ENCODE measurements at places on chromosomes 3 and 15. TPM values are rescaled to one million over a fixed set of nuclear protein-coding genes. Genes with fewer than 3 reads are reported as not detected.

DNA sequence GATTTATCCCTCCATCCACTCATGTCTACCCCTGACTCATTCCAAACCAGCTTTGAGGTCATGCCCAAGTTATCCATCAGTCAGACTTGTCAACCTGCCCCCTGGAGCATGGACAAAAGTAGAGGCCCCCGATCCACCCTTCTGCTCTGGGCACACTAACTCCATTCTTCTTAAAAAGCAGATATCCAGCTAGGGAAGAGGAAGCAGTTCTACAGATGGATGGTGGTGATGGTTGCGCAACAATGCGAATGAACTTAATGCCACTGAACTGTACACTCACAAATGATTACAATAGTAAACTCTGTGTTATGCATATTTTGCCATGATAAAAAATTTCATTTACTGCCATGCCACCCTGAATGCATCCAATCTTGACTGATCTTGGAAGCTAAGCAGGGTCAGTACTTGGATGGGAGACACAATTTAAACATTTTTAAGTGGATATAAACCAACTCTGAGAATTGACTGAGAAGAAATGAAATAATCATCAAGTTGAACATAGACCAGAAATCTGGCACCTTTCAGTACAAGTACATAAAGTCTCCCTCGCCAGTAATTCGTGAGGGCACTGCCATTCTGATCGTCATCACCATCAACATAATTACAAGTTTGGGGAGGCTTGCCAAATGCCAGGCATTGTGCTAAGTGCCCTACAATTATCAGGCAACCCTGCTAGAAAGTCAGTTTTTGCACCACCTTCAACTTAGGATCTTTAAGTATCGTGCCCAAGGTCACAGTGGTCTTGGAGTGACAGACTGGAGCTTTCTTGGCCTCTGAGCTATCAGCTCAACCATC lies 124.8 kb downstream of the ATP10A start:
- H3K27me3 ChIP-seq, result no peaks in the 10 kb centered on the region
- H3K4me3 ChIP-seq, result no peak overlapping the region
- peaks cover 85% of the 10 kb centered on the region for H3K4me1 ChIP-seq
- H3K27ac ChIP-seq, result peak overlapping the region; percentile 84
- peak; percentile 72 for DNase-seq

DNA sequence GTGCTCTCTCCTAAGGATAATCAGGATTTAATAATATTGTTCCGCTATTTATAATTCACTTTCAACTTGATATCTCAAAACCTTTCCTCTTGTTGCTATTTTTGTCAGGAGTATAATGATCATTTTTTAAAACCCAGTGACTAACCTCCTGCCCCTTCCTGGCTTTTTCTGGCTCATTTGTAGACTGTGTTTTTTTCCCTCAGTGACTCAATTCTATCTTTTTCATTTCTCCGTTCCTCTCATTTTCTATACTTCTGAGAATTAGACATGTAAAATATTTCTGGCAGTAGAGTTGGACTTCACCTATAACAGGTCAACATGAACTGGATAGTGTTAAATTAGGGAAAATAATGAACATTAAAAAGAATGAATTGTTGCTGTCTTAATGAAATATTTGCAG lies 490.7 kb downstream of the EDEM1 start:
- no peaks in the 10 kb centered on the region for H3K36me3 ChIP-seq
- H3K4me1 ChIP-seq, result no peaks in the 10 kb centered on the region
- H3K27me3 ChIP-seq, result no peaks in the 10 kb centered on the region
- H3K4me3 ChIP-seq, result no peak overlapping the region

Gene PPP1R14D
- not detected for total RNA-seq

Gene SLC2A2
- total RNA-seq, result not detected

GRCh38 chr3:139671107-139671506 lies 6.7 kb downstream of the NMNAT3 start:
- H3K4me3 ChIP-seq, result no peak overlapping the region
- no peak for DNase-seq
- no peaks in the 10 kb centered on the region for H3K36me3 ChIP-seq
- peaks cover 4% of the 10 kb centered on the region for H3K4me1 ChIP-seq

Gene GPR27
- total RNA-seq, result 2.5 TPM

GRCh38 chr15:38307861-38308641 lies 55.4 kb downstream of the SPRED1 start:
- H3K4me1 ChIP-seq, result peaks cover 3% of the 10 kb centered on the region
- no peak for DNase-seq
- no peak overlapping the region for H3K4me3 ChIP-seq
- H3K27ac ChIP-seq, result no peak overlapping the region
- H3K27me3 ChIP-seq, result no peaks in the 10 kb centered on the region

Gene SLC27A2
- total RNA-seq, result not detected

DNA sequence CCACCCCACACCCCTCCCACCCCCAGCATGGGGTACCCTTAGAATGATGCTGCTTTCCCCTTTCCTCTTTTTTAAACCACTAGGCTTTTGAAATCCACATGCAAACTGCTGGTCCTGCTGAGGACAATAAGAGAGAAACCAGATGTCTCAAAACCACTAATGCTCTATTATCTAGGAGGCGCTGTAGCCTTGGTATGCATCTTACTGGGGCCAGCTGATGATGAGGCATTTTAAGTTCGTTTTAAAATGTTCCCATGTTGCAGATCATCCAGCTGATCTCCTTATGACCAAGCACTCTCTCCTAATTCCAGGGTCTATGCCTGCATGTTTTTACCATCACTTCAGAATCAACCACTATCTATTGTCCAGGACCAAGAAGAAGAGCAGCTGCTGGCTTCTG lies 1.3 kb downstream of the NME9 start:
- peak; percentile 77 for DNase-seq
- no peaks in the 10 kb centered on the region for H3K27me3 ChIP-seq
- H3K36me3 ChIP-seq, result no peaks in the 10 kb centered on the region
- no peak overlapping the region for H3K27ac ChIP-seq

- no peak overlapping the region for H3K4me3 ChIP-seq
- DNase-seq, result no peak
- H3K27me3 ChIP-seq, result no peaks in the 10 kb centered on the region
- H3K36me3 ChIP-seq, result no peaks in the 10 kb centered on the region
- H3K27ac ChIP-seq, result no peak overlapping the region
Observed at GRCh38 chr3:132326251-132326650, 9.0 kb downstream of the ACP3 start.

Gene MB21D2
- total RNA-seq, result 5.4 TPM

Gene GOLGA6A
- not detected for total RNA-seq

Gene IL5RA
- 0.42 TPM for total RNA-seq

Gene SKOR1
- total RNA-seq, result 0.58 TPM

GRCh38 chr15:48001393-48002039 lies 119.3 kb upstream of the SLC24A5 start:
- no peaks in the 10 kb centered on the region for H3K4me1 ChIP-seq
- H3K4me3 ChIP-seq, result no peak overlapping the region
- DNase-seq, result no peak
- no peaks in the 10 kb centered on the region for H3K27me3 ChIP-seq
- no peak overlapping the region for H3K27ac ChIP-seq

GRCh38 chr3:190306026-190306425 lies 16.2 kb downstream of the CLDN1 start:
- no peaks in the 10 kb centered on the region for H3K36me3 ChIP-seq
- H3K4me1 ChIP-seq, result peaks cover 10% of the 10 kb centered on the region
- H3K27ac ChIP-seq, result no peak overlapping the region
- H3K4me3 ChIP-seq, result no peak overlapping the region
- no peaks in the 10 kb centered on the region for H3K27me3 ChIP-seq

Gene ITIH4
- 2.3 TPM for total RNA-seq

DNA sequence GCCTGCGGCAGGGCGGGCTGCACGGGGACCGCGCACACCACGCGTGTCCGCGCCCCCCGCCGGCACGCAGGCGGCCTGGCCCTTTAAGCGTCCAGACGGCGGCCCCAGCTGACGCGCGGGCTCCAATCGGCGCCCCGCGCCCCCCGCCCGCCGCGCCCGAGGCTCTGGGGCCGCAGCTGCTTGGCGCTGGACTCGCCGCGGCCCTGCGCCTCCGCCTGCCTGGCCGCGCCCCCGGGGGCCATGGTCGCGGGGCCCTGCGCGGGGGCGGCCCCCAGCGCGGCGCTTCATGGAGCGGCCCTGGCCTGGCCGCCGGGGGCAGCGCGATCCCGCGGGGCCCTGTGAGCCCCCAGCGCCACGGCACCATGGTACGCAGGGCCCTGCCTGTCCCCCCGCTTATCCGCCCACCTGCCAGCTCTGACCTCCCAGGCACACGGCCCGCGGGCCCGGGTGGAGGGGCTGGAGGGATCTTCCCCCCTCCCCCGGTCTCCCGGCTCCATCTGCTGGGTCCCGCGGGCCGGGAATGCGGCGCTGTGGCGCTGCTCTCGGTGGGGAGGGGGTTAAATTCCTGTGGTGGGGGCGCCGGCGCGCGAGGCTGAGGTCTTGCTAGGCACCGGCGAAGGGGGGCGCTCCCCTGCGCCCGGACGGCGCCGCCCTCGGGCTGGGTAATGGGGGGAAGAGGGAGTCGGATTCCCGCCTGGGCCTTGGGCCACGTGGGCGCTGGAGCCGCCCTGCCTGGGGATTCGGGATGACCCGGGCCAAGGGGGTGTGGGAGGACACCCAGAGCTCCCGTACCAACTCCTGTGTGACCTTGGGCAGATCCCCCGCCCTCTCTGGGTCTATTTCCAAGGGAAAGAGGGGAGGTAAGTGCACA lies 1.1 kb downstream of the ZBTB47 start:
- H3K27ac ChIP-seq, result peak overlapping the region; percentile 98
- DNase-seq, result no peak
- peaks cover 48% of the 10 kb centered on the region for H3K4me1 ChIP-seq
- H3K4me3 ChIP-seq, result peak overlapping the region; percentile 82

Gene KLF15
- total RNA-seq, result 84.3 TPM

DNA sequence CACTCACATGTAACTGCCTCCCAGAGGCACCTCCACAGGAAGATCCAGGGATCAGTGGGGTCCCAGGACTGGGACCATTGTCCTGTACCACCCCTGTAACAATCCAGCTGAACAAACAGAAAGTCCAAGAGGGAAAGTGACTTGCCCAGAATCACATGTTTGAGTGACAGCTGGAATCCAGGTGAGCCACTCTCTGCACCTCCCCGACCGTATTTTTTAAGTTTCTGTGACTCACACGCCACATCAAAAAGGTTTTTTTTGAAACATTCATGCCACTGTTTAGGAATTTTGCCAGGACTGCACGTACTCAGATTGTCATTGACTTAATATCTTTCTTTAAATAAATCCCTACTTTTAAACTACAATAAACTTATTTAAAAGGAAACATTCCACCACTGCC lies 9.8 kb upstream of the SLC6A1 start:
- H3K27me3 ChIP-seq, result no peaks in the 10 kb centered on the region
- H3K36me3 ChIP-seq, result no peaks in the 10 kb centered on the region
- no peak for DNase-seq
- no peak overlapping the region for H3K4me3 ChIP-seq
- H3K27ac ChIP-seq, result no peak overlapping the region

DNA sequence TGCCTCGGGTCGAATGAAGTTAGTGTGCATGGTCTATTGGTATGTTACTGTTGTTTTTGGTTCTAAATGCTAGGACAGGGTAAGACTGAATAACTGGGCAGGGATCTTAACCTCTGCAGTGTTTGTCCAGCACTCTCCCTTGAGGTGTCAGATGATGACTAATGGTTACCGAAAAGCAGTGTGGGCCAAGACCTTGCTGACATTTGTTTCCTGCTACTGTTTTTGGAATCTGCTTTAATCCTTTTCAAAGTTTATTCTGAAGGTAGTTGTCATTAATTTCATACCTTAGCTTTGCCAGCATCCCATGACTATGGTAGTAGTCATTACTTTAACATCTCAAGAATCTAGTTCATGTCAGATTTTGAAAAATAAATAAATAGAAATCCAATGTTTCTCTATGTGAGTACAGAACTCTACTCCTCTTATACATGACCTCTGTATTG lies 117.0 kb downstream of the P3H2 start:
- H3K36me3 ChIP-seq, result no peaks in the 10 kb centered on the region
- H3K4me3 ChIP-seq, result no peak overlapping the region
- H3K4me1 ChIP-seq, result peaks cover 25% of the 10 kb centered on the region
- DNase-seq, result no peak

Gene DUOX2
- total RNA-seq, result 0.19 TPM

Gene FMN1
- total RNA-seq, result 6.3 TPM

Gene BCL2A1
- not detected for total RNA-seq

DNA sequence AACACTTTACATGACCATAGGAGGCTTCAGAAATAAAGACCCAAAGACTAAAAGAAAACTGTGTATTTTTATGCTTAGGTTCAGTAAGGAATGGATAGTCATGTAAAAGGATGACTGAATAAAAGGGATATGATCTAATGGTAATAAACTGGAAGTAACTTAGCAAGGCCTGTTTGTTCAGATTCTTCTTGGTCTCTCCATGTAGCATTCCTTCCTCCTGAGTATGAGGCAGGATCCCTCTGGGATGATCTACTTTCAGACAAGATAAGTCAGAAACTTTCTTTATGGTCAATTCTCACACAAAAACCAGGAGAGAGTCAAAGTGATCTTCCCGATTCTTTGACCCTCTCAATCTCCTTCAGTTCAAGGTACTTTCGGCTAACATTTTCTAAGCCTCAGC lies 340.8 kb upstream of the DCBLD2 start:
- DNase-seq, result no peak
- no peaks in the 10 kb centered on the region for H3K27me3 ChIP-seq
- no peaks in the 10 kb centered on the region for H3K4me1 ChIP-seq
- no peak overlapping the region for H3K4me3 ChIP-seq

GRCh38 chr3:64163019-64163754 lies 62.1 kb downstream of the PRICKLE2 start:
- H3K4me3 ChIP-seq, result no peak overlapping the region
- DNase-seq, result no peak
- no peaks in the 10 kb centered on the region for H3K27me3 ChIP-seq
- peaks cover 85% of the 10 kb centered on the region for H3K4me1 ChIP-seq
- no peaks in the 10 kb centered on the region for H3K36me3 ChIP-seq

Gene GAP43
- total RNA-seq, result 4.0 TPM

Gene BFSP2
- total RNA-seq, result not detected

Gene RLBP1
- total RNA-seq, result not detected

GRCh38 chr15:90201130-90201943 lies at the start of gene SEMA4B:
Gene SEMA4B, plus strand, starts transcription at chr15:90201330. Its CDS starts 249 bp downstream, at chr15:90201579.
- peaks cover 5% of the 10 kb centered on the region for H3K36me3 ChIP-seq
- H3K4me3 ChIP-seq, result peak within 1 kb of the TSS; percentile 67
- peaks cover 78% of the 10 kb centered on the region for H3K4me1 ChIP-seq
- no peak for DNase-seq
- H3K27me3 ChIP-seq, result no peaks in the 10 kb centered on the region

DNA sequence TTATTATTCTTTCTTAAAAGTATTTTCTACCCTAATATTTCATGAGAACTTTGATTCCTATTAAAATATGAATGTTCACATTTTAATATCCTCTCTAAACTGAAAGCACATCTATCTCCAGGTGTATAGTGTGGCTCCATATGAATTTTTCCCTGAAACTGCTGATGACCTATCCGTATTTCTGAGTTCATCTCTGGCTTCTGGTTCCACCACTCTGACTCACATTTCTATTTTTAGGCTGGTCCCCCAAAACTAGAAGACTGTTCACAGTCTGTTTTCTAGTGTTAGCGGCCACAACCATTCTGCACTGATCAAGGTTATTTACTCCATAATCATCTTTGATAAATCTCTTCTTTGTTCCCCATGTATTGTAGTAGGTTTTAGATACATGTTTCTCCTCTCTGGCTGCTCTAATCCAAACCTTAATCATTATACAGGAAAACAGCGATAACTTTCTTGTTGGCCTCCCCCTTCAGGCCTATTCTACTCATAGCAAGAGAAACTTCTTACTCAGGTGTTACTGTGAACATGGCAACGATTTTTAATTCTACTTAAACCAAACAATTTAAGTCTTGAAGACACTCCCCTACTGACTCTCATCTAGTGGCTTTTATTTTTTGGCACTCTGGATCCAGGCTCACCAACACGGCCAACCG lies 12.8 kb downstream of the ADPGK start:
- no peaks in the 10 kb centered on the region for H3K27me3 ChIP-seq
- no peak overlapping the region for H3K4me3 ChIP-seq
- DNase-seq, result no peak
- peaks cover 86% of the 10 kb centered on the region for H3K36me3 ChIP-seq
- H3K27ac ChIP-seq, result no peak overlapping the region

Measured in esophagus muscularis mucosa (tissue), 4 donors.